ENCODE measurements at places on chromosomes 12 and 14. TPM values are rescaled to one million over a fixed set of nuclear protein-coding genes. Genes with fewer than 3 reads are reported as not detected.

DNA sequence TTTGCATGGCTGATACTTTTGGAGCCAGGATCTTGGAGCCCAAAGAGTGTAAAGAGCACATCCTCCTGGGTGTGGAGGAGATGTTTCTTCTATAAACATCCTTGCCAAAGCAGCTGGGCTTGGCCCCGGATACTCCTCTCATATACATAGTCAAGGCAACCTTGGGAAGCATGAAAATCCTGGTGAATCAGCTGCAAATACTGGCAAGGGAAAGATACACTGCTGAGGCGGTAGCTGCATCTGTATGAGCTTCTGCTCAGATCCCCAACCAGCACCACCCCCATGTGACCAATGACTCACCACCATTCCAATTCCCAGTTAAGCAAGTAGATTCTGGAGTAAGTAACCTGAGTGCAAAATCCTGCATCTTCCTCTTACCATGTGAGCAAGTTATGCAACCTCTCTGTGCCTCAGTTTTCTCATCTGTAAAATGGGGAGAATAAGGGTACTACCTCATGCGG, 567.4 kb downstream of the MED13L start:
- H3K4me1 ChIP-seq = peaks cover 9% of the 10 kb centered on the region
- peak; percentile 17 for DNase-seq
- no peaks in the 10 kb centered on the region for H3K27me3 ChIP-seq
- no peak overlapping the region for H3K27ac ChIP-seq
- H3K36me3 ChIP-seq = no peaks in the 10 kb centered on the region
- H3K4me3 ChIP-seq = no peak overlapping the region

DNA sequence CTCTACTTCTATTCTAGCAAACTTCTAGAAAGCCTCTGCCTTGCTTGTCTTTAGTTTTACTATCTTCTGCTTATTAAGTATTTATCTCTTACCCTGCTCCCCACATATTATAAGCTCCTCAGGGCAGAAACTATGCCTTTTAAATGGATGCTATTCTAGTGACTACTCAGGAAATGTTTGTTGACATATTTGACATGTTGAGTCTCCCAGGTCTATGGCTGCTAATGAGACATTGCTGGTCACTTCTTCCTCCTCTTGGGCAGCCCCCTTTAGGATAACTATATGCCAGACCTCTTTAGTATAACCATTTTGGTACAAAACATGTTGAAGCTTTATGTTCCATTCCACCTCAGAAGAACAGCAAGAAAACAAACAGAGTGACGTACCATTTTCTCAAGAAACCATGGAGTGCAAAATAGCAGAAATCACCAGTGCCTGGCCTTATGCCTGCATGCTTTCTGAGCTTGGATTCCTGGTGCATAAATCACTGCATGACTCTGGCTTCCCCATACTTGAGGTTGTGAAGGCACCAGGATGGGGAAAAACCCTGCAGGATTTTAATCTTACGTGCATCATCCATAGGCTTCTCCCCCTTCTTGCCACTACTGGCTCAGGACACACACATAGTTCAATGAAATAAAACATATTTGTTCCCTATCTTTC, 202.6 kb downstream of the TMX1 start:
- no peaks in the 10 kb centered on the region for H3K36me3 ChIP-seq
- no peak overlapping the region for H3K4me3 ChIP-seq
- no peak for DNase-seq
- H3K27me3 ChIP-seq = no peaks in the 10 kb centered on the region
- no peak overlapping the region for H3K27ac ChIP-seq
- H3K4me1 ChIP-seq = no peaks in the 10 kb centered on the region

GRCh38 chr14:69635981-69636639, 24.7 kb downstream of the SUSD6 start:
- H3K36me3 ChIP-seq = no peaks in the 10 kb centered on the region
- peak overlapping the region; percentile 21 for H3K27ac ChIP-seq

DNA sequence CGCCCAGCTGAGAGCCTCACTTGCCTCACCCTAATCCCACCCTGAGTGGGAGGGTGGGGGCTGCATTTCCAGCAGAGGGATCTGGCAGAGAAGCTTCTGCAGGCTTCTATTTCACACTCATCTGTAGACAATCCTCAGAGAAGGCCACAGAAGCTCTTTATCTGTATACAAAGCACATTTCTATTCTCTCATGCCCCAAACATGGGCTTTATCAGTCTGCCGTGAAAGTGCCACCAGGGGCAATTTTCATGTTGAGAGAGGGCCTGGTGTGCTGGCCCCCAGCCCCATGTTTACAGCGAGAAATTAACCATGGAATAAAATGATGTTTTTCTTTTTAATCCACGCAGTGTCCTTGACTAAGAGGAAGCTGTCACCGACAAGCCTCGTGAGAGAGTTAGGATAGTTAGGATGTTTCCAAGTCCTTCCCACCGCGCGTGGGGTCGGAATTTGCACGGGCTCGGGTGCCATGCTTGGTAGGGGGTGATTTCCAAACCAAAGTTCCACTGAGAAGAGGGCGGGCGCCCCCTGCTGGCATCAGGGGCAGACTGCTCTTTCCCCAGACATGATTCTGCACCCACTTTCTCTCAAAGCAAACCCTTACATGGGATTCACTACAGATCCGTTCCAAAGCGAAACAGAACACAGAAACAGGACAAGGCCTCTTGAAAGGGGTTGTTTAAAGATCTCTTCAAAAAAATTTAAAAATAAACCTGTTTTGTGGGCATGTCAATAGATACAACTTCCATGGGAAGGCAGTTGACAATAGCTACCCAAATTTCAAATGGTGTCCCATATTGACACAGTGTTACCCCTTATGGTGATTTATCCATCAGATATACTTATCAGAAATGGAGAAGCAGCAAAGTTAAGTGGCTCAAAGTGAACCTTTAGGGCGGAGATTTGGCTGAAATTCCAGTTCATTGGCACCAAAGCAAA, 19.4 kb downstream of the BDKRB1 start:
- no peaks in the 10 kb centered on the region for H3K27me3 ChIP-seq
- DNase-seq = peak; percentile 75
- no peak overlapping the region for H3K27ac ChIP-seq
- peaks cover 14% of the 10 kb centered on the region for H3K4me1 ChIP-seq

DNA sequence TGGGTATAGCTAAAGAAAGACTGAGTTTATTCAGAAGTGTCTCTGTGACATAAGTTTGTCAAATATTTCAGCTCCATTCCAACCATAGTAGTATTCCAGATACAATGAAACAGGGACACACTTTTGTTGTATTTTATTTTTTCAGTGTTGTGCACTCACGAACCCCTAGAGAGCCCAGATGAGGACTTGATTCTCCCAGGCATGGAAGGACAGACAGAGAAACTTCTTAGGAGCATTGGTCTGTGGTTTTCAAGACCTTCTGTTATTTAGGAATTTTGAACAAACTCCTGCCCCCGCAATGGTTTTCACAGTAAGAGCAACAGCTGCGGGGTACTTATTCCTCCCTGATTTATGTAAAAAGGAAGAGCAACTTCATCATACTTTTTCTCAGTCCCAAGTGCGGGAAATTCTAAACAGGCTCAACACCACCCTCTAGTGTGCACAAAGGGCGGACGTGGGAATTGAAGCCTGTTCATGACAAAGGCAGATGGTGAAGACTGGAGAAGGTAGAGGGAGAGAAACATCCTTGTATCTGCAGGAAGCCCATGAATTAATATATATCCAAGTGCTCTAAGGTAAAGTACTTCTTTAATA, 147.6 kb downstream of the PAH start:
- H3K4me3 ChIP-seq = no peak overlapping the region
- peak; percentile 48 for DNase-seq
- no peaks in the 10 kb centered on the region for H3K4me1 ChIP-seq
- H3K36me3 ChIP-seq = no peaks in the 10 kb centered on the region

- peak; percentile 89 for DNase-seq
- no peaks in the 10 kb centered on the region for H3K4me1 ChIP-seq
- H3K4me3 ChIP-seq = no peak overlapping the region
- H3K36me3 ChIP-seq = no peaks in the 10 kb centered on the region
These were observed 390.5 kb upstream of the CLEC14A start for GRCh38 chr14:38646391-38646790.

DNA sequence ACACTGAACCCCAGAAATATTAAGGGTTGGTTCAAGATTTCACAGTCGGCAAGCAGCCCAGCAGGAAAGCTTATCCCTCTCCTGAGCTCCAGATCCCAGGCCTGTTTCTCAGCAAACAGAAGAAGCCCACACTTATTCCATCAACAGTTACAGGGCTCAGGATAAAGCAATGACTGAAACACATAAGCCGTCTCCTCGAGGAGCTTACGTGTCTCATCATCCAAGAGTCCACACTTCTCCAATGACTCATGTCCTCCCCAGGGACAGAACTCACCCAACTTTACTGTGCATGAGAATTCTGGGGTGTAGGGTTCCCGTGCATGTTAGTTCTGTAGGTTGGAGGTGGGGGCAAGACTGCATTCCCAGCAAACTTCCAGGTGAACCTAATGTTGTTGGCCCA, 31.2 kb downstream of the GSC start:
- H3K4me3 ChIP-seq = no peak overlapping the region
- no peak for DNase-seq
- H3K27ac ChIP-seq = no peak overlapping the region
- H3K27me3 ChIP-seq = no peaks in the 10 kb centered on the region

DNA sequence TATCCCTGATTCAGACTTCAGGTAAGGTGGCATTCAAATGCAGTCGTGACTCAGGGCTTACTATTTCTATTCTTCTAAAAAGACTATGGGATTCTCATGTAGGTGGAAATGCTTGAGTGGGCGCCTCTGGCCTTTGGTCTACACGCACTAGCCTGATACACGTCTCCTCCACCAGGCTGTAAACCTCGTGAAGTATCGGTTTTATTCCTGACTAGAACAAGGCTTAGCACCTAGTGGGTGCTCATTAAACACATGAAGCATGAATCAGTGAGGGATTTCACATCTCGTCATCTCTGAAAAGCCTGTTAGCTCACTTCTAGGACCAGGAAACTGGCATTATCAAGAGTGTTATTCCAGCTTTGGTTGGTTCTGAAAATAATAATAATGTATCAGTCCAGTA, 17.7 kb upstream of the HNF1A start:
- H3K36me3 ChIP-seq = no peaks in the 10 kb centered on the region
- H3K27me3 ChIP-seq = no peaks in the 10 kb centered on the region
- no peaks in the 10 kb centered on the region for H3K4me1 ChIP-seq
- no peak overlapping the region for H3K4me3 ChIP-seq

- H3K27ac ChIP-seq = no peak overlapping the region
- no peaks in the 10 kb centered on the region for H3K36me3 ChIP-seq
- H3K4me1 ChIP-seq = peaks cover 4% of the 10 kb centered on the region
- no peak for DNase-seq
These were observed 5.8 kb downstream of the PTGER2 start for GRCh38 chr14:52319919-52320318.

GRCh38 chr12:32895688-32896431, 717 bp downstream of the PKP2 start:
- no peak overlapping the region for H3K4me3 ChIP-seq
- no peak overlapping the region for H3K27ac ChIP-seq
- H3K27me3 ChIP-seq = peaks cover 26% of the 10 kb centered on the region
- no peak for DNase-seq
- no peaks in the 10 kb centered on the region for H3K36me3 ChIP-seq

DNA sequence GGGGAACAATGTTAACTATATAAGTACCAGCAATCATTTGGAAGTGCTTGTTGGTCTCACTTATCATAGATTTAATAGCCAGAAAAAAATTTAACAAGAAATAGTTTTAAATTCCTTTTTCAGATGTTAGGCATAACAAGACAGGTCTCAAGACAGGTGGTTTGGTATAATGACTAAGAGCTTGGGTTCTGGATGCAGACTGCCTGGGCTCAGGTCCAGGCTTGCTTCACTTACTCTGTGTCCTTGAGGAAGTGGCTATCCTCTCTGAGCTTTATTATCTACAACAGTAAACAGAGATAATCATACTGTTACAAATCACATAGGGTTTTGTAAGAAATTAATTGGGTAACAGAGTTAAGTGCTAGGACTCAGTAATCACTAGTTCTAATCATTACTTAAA, 338.0 kb upstream of the FLRT2 start:
- no peak for DNase-seq
- no peaks in the 10 kb centered on the region for H3K27me3 ChIP-seq
- H3K36me3 ChIP-seq = no peaks in the 10 kb centered on the region
- H3K4me3 ChIP-seq = no peak overlapping the region

- no peak overlapping the region for H3K27ac ChIP-seq
- no peaks in the 10 kb centered on the region for H3K36me3 ChIP-seq
- H3K27me3 ChIP-seq = no peaks in the 10 kb centered on the region
- DNase-seq = no peak
These were observed 26.3 kb upstream of the OASL start for GRCh38 chr12:121065345-121065744.

The GLIPR1L1 gene
- not detected for total RNA-seq

The USP15 gene
- 139 TPM for total RNA-seq

The FOXG1 gene
- total RNA-seq = 0.11 TPM

The CD69 gene
- total RNA-seq = 5.4 TPM

The PZP gene
- not detected for total RNA-seq

The SLC41A2 gene
- total RNA-seq = 88.4 TPM

The GDF3 gene
- total RNA-seq = 0.63 TPM

The RXYLT1 gene
- 30.0 TPM for total RNA-seq

Data from thyroid gland (tissue), 4 donors.